NCI-H2081 treated with DMSO at 0.1 percent for 48 hours (cell line): ENCODE measurements at places on chromosomes 12 and 14.

GRCh38 chr14:61540931-61541330, 154.4 kb upstream of the HIF1A start:
- DNase-seq: no peak

GRCh38 chr12:96073346-96074330, 38.3 kb upstream of the LTA4H start:
- no peak for DNase-seq

GRCh38 chr14:42391146-42391834, 784.6 kb downstream of the LRFN5 start:
- DNase-seq: no peak

- no peak for DNase-seq
Observed at GRCh38 chr12:43516045-43516444, 36.0 kb downstream of the ADAMTS20 start.

GRCh38 chr12:120571299-120571698, 9.9 kb downstream of the POP5 start:
- no peak for DNase-seq

DNA sequence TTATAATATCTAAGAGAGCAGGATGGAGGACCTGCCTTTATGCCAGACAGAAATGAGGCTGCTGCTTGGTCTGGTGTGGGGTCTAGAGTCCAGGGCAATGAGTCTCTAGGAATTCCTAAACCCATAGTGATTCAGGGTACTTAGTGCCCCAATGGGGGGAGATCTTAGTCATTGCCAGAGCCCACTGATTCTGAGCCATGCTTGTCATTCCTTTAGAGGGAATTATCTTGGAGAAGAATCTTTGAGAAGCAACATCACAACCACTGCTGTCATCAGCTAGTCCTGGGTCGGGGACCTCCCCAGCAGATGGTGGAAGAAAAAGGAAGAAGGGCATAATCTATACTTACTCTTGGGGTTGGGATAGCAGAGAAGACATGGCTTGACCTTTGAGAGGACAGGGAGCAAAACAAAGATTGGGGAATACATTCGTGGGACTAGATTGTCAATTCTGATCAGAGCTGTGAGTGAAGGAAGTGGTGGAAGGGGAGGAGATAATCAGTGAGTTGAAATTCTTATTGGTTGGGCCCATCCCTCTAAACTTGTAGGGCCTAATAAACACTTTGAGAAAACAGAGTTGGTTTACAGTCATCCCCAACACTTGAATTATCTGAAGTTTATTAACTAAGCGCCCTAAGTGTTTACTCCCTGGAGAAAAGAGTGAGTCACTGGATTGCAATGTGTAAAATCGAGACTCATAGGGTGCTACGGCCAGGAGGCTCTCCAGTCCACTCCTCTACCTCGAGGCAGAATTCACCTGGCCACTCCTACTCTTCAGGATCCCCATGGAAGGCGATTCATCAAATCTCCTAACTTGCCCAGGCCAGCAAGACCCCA, 3.0 kb upstream of the KRT3 start:
- no peak for DNase-seq

- no peak for DNase-seq
Observed at GRCh38 chr12:113515082-113515856, 43.6 kb upstream of the LHX5 start.

GRCh38 chr14:99955826-99956455, 109.3 kb upstream of the EVL start:
- no peak for DNase-seq

DNA sequence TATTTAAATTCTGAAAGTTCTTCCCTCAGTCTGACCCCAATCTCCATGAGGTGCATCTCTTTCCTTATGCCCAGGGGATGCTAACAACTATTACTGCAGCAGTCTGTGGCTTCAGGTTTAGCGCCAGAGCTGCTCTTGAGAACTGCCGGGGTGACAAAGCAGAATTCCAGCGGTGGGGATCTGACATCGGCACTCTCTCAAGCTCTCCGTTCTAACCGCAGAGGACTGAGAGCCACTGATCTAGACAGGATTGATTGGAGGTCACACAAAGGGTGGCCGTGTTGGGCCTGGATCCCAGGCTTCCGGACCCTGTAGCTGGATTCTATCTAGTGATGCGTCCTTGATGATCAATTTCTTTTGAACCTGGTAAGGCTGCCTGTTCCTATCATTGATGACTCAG, 155.6 kb upstream of the TMEM132C start:
- no peak for DNase-seq

GRCh38 chr12:3797531-3798048, 44.7 kb upstream of the CRACR2A start:
- DNase-seq: no peak

DNA sequence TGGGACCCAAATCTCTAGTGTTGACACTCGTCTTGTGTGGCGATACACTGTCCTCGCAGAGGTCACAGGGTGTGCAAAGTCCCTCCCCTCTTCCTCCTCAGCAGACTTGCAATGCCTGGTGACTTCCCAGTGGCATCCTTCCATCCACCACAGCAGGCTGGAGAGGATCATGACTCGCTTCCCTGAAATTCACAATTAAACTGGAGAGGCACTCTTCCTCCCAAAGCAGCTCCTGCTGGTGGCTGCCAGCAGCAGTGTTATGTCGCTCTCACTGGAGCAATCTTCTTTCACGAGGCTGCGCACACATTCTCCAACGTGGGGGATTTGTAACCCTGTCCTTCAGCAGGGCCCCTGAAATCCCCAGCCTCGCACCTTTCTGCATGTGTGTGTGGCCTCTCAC, 145.2 kb upstream of the TMCC3 start:
- DNase-seq: no peak

GRCh38 chr14:54427871-54428270, 13.3 kb downstream of the CNIH1 start:
- DNase-seq: no peak

DNA sequence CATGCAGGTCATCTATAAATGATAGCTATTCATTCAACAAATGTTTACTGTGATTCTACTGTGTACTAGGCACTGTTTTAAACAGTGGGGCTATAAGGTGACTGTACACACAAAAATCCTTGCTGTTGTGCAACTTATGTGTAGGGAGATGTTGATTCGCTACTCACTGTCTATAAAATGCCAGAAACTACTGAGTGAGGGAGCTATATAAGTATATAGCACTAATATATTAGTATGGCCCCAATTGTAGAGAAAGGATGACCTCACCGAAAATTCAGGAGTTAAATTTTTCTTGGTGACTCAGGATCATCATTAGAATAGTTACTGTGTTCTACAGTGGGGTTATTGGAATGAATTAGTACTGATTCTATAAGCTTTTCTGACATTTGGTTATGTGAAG, 117.4 kb downstream of the TGFB3 start:
- DNase-seq: no peak

GRCh38 chr12:28265435-28266042, 75.3 kb downstream of the CCDC91 start:
- no peak for DNase-seq

DNA sequence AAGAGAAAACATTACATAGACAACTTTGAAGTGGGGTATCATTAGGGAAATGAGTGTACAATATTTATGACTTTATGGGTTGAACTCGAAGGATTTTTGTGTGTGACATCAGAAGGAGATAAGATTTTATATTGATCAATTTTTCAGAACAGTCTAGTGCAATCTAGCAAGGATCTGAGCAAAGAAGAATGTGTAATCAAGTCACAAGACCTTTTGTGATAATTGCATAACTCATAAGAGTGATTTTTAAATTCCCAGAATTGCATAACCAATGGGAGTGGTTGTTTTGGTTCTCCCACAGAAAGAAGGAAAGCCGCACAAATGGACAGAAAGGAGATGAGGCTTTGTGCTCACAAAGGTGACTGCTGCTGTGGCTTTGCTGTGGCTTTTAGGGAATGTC, 441.8 kb upstream of the FLRT2 start:
- DNase-seq: no peak

DNA sequence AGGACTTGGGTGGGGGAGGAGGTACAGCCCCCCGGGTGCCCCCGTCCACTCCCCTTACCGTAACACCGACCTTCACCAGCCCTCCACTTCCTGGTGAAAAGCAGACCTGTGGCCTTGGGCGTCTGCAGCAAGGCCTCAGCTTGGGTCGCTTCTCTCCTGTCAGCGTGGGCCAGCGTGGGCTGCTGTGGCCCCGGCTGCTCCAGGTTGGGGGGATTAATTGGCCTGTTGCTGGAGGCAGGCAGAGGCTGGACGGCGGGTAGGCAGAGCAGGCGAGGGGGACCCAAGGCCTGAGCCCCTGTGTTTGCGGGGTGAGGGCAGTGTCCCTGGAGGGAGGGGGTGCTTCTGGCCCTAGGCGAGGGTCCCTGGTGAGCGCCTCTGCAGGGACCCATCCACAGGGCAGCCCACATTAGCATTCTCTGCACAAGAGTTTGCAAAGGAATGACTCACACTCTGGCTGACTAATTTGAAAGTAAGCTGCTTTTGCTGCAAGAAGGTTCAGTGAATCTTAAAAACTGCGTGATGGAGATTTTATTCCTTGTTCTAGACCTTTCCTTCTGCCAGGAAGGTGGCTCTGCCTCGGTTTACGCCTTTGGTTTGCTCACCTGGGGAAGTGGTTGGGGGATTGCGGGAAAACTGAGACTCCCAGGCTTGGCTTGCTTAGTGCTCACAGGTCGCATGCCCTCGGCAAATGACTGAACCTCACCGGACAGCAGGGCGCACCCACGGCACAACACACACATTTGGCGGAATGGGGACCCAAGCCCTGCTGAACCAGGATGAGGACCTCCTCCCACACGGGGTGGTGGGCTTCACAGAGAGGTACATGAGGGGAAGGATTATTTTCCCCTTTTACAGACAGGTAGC, 37.9 kb upstream of the DLK1 start:
- DNase-seq: no peak

DNA sequence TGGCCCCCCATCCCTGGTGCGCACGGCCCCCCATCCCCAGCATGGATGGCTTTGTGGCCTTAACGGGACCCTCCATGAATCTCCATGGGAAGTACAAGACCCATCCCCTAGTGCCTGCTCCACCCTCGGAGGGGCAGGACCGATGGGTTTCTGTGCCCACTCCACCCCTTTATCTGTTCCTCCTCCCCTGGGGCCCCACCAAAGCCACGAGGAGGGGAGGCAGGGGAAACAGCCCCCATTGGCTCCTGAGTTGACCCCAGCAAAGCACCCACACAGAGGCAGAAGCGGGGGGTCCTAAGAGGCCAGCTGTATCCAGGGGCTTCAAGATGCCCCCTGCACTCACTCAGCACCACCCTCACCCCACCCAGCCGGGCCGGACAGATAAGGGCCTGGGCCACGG, 36.1 kb upstream of the TMEM179 start:
- DNase-seq: no peak

GRCh38 chr14:99724196-99724891, 40.2 kb downstream of the CYP46A1 start:
- DNase-seq: no peak

DNA sequence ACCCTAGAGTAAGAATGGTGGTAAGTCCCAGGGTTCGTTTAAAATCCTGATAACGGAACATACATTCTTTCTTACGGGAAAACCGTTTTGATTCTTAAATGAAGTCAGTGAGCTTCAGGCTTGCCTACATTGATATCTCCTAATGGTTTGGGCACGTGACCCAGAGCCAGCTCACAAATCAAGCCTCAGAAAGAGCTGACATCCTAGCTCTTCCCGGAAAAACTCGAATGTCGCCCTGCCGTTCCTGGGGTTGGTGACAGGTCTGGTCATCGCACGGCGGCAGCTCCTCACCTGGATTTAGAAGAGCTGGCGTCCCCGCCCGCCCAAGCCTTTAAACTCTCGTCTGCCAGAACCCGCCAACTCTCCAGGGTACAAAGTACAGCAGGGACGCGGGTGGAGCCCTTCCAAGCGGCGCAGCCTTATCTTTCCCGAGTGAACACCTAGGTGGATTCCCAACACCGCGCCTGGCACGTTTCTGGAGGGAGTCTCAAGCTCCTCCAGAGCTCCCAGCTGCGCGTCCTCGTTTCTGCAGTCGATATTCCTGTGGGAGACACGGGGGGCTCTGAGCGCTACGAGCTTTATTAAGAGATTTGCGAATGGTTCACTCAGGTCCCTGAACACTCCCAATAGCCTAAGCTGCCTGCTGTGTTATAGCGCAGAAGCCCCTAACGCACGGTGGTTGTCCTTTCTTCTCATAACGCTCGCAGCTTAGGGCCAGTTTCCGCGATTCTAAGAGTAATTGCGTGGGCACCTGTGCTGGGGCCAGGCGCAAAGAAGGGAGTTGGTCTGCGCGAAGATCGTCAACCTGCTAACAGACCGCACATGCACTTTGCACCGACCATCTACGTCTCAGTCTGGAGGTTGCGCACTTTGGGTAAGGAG, at the start of gene SSTR1:
Gene SSTR1, plus strand, starts transcription at position 169 of the 882 bp plus-strand sequence. CDS start 1,486 bp downstream, outside the sequence.
- no peak for DNase-seq

GRCh38 chr14:54653712-54654469, 87.0 kb downstream of the SAMD4A start:
- DNase-seq: no peak

- no peak for DNase-seq
Observed at GRCh38 chr14:101177301-101177971, 273.9 kb upstream of the RTL1 start.

- DNase-seq: no peak
Observed at GRCh38 chr12:47835831-47836155, 16.1 kb upstream of the HDAC7 start.

- DNase-seq: no peak
Observed at GRCh38 chr12:132178316-132178715, 34.1 kb downstream of the NOC4L start.

GRCh38 chr12:32309811-32310736, 89.3 kb upstream of the FGD4 start:
- DNase-seq: no peak

GRCh38 chr12:107012736-107013425, 25.9 kb upstream of the MTERF2 start:
- DNase-seq: no peak

- DNase-seq: no peak
Observed at GRCh38 chr12:52093346-52093745, 13.8 kb downstream of the SMIM41 start.

- DNase-seq: no peak
Observed at GRCh38 chr14:68285421-68286179, 466.0 kb downstream of the RAD51B start.

GRCh38 chr12:31521964-31522363, 69.0 kb downstream of the DENND5B start:
- DNase-seq: no peak
